ENCODE measurements at places on chromosomes 4 and X. TPM values are rescaled to one million over a fixed set of nuclear protein-coding genes. Genes with fewer than 3 reads are reported as not detected.

PNMA5 gene
- not detected for total RNA-seq

CSAG3 gene
- total RNA-seq, result not detected

SOWAHD gene
- not detected for total RNA-seq

PKD2 gene
- total RNA-seq, result 35.6 TPM

PRPS1 gene
- total RNA-seq, result 25.8 TPM

TRPC3 gene
- under 0.01 TPM for total RNA-seq

GPRASP1 gene
- total RNA-seq, result 2.2 TPM

TMEM31 gene
- total RNA-seq, result not detected

ART3 gene
- total RNA-seq, result under 0.01 TPM

ASB9 gene
- total RNA-seq, result 7.6 TPM

ITM2A gene
- total RNA-seq, result 14.5 TPM

OTUD5 gene
- 25.2 TPM for total RNA-seq

P2RY8 gene
- not detected for total RNA-seq

ADH7 gene
- total RNA-seq, result not detected

NAP1L2 gene
- 0.63 TPM for total RNA-seq

FRMPD4 gene
- total RNA-seq, result under 0.01 TPM

TMEM150C gene
- 3.0 TPM for total RNA-seq

PCDH18 gene
- total RNA-seq, result 1.2 TPM

DCHS2 gene
- total RNA-seq, result not detected

BTK gene
- total RNA-seq, result 0.09 TPM

ARHGAP4 gene
- total RNA-seq, result 50.0 TPM

SPANXB1 gene
- not detected for total RNA-seq

BMPR1B gene
- total RNA-seq, result under 0.01 TPM

GAB1 gene
- 9.4 TPM for total RNA-seq
